CD4-positive, alpha-beta T cell (primary cell): ENCODE measurements at places on chromosomes 2 and 18.

GRCh38 chr2:239583171-239583878 is 182.5 kb upstream of the HDAC4 start:
- H3K27me3 ChIP-seq = no peaks in the 10 kb centered on the region
- H3K36me3 ChIP-seq = no peaks in the 10 kb centered on the region
- H3K4me1 ChIP-seq = no peaks in the 10 kb centered on the region
- no peak overlapping the region for H3K27ac ChIP-seq
- DNase-seq = no peak

DNA sequence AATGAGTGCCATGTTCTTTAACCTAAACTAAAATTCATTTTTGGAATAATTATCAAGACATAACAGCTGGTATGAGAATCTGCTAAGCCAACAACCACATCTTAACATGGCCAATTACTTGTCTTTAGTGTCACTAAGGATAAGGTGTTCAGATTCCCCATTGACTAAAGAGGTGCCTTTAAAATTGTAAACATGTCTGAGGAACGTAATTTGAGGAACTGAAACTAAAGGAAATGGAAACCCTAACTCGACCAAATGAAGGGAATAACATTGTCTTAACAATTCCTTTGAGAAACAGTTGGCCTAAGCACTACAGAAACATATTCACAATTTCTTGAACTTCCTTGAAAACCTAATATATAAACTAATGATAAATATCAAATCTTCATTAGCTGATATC is 355.4 kb upstream of the GULP1 start:
- H3K27me3 ChIP-seq = no peaks in the 10 kb centered on the region
- H3K4me3 ChIP-seq = no peak overlapping the region
- no peak overlapping the region for H3K27ac ChIP-seq
- DNase-seq = no peak

DNA sequence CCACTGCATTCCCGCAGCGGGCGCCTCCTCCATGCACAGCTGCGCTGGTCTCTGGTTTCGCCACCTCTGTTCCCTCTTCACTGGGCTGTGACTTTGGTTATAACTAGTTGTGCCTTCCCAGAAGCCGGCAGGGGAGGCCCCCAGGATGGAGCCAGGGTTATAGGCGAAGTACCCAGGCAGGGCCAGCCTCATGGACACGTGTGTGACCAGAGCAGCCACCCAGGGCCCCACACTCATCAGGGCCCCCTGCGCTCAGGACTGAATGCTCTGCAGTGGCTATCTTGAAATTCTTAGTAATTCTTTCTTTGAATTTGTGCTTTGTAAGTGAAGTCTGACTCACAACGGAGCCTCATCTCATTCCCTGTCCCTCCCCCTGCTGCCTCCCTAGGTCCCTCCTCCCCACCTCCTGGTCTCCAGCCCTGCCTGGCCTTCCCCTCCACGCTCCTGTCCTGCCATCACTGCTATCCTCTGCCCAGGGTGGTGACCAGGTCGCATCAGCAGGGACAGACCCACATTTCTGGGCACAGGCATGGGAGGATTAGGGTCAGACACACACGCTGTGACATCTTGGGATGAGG is 38.1 kb upstream of the LBH start:
- no peaks in the 10 kb centered on the region for H3K4me1 ChIP-seq
- no peak for DNase-seq
- H3K27ac ChIP-seq = no peak overlapping the region
- H3K27me3 ChIP-seq = no peaks in the 10 kb centered on the region

- H3K4me3 ChIP-seq = no peak overlapping the region
- no peak overlapping the region for H3K27ac ChIP-seq
- peaks cover 26% of the 10 kb centered on the region for H3K36me3 ChIP-seq
- no peak for DNase-seq
- H3K27me3 ChIP-seq = no peaks in the 10 kb centered on the region
Measured at GRCh38 chr2:232781765-232782164, 5.4 kb upstream of the KCNJ13 start.

GRCh38 chr2:239351687-239352086 is 49.1 kb downstream of the HDAC4 start:
- H3K36me3 ChIP-seq = peaks cover 20% of the 10 kb centered on the region
- H3K27ac ChIP-seq = no peak overlapping the region
- DNase-seq = no peak
- no peaks in the 10 kb centered on the region for H3K4me1 ChIP-seq

- H3K36me3 ChIP-seq = no peaks in the 10 kb centered on the region
- H3K4me3 ChIP-seq = no peak overlapping the region
- H3K4me1 ChIP-seq = no peaks in the 10 kb centered on the region
- DNase-seq = no peak
- no peaks in the 10 kb centered on the region for H3K27me3 ChIP-seq
Measured at GRCh38 chr2:180463608-180464007, 456.5 kb upstream of the CWC22 start.

DNA sequence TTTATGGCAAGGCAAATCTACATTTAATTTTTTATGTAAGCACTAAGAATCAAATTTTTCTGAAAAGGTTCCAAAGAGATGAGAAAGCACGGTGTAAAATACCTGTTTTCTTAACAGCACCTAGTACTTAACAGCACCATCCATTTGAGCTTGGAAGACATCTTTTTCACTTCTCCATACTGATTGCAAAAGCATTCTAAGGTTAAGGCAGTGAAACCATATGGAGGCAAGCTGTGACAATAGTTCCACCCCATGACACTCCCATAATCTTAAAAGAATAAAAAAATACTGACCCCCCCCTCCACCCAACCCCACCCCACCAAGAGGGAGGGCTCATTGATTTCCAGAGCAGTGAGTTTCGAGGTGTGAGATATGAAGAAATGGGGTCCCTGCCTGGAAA is 60.6 kb downstream of the ZCCHC2 start:
- no peak for DNase-seq
- no peak overlapping the region for H3K27ac ChIP-seq
- peaks cover 28% of the 10 kb centered on the region for H3K4me1 ChIP-seq
